ENCODE measurements at places on chromosomes 12 and 14.

DNA sequence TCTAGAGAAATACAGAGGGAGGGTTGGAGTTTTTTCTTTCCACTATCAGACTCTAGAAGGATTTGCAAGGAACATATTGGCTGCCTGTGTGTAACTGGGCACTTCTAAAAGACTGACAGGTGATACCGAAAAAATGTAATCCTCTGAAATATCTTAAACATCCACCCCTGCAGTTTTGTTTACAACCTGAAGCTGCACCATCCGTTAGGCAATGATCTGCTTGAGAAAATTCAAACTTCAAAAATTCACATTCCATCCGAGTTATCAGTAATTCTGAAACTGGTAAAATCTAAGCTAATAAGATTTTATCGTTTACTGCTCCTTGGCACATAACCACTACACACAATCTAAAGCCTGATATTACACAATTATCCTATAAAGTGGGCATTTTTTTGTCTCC lies 528.6 kb downstream of the FUT8 start:
- DNase-seq, result no peak

- DNase-seq, result no peak
These were observed 407.3 kb upstream of the FLRT2 start for GRCh38 chr14:85122690-85123089.

- no peak for DNase-seq
These were observed 45.8 kb downstream of the ETNK1 start for GRCh38 chr12:22670762-22671161.

DNA sequence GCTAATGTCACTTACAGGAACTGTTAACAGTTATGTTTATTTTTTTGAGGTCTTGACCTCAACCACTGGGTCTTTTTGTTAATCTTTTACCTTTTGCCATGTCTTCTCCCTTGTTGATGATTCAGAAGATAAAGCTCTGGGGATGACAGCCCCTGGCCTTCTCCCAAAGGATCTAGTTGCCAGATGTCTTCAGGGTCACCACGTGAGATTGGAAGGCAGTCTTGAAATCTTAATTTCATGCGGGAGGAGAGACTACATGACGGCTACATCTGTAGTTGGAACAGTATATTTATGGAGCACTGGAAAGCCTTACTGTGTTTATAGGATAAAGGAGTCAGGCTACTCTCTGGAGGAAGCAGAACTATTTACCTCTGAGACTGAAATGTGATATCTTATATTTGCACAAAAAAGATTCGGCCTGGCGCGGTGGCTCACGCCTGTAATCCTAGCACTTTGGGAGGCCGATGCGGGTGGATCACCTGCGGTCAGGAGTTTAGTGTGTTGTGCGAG lies 5.6 kb downstream of the MLEC start:
- DNase-seq, result no peak

All from effector CD8-positive, alpha-beta T cell (primary cell).